Stimulated activated CD8-positive, alpha-beta memory T cell treated with anti-CD3 and anti-CD28 coated beads, Interleukin-7, amount 100 ng/mL, for 1 hour (primary cell): ENCODE measurements at places on chromosomes 12 and 14.

DNA sequence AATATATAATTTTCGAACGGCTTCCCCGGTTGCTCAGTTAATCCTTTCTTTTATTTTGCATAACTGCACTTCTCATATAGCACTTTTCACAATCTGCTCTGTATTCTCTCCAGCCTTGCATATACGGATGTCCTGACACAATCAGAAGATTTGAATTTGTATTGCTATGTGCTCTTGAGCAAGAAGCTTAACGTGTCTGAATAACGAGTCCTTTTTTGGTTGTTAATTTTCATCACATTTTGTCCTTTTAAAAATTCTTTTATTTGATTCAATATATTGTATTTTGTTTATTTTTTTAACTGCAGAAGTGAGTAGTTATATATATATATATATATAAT lies 17.6 kb downstream of the A2M start:
- DNase-seq, result no peak

DNA sequence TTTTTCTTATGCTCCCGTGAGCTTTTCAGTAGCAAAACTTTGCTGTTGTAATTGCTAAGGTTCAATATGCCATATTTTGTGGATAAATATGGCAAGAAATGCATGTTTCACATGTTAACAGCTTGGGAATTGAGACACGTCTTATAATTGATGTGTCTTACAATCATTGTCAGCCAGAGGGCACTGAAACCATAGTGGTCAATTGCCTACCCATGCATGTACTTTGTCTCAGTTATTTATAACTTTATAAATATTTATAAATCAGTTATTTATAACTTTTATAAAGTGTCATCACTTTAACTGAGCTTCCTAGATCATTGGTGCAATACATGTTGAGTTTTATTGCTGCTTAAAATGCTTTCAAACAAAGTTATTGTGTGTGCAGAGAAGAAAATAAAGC lies 82.0 kb downstream of the CATSPERB start:
- no peak for DNase-seq

- DNase-seq, result no peak
Observed at GRCh38 chr14:72665259-72665658, 228.6 kb downstream of the DPF3 start.

- DNase-seq, result no peak
Observed at GRCh38 chr14:61102549-61103466, 121.8 kb downstream of the SLC38A6 start.

GRCh38 chr12:1830981-1831963 lies 10.9 kb downstream of the LRTM2 start:
- no peak for DNase-seq

DNA sequence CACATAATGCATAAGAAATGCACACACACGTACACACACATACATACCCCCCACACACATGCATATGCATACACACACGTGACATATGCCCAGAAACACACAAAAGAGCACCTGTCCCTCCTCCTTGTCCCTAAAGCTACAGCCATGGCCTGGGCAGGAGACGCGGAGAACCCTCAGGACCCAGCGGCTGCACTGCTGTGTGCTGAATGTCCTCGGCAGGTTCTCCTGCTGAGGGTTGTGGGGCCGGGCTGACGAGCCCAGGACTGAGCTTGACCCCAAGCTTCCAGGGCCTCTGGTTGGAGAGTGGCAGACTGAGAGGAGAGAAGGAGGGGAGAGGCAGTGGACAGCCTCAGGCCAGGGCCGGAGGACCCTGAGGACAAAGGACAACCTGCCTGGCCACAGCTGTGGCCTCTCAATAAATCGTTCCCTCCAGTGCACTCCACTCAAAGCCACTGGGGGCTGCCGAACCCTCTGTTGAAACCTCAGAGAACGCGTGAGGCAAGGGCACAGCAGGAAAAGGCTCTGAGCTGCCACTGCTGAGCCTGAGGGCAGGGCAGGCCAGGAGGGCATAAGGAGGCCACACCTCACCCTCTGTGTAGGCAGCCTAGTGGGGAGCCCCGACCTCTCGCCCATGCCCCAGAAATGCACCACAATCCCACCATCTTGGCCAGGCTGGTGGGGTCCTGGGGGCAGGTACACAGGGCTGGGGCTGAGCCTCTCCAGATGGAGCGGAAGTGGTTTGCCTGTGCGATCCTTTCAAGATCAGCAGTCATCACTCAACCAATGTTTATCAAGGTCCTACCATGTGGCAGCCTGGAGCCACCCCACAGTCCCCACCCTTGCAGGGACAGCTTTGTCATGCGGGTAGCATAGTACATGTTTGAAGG lies 3.1 kb downstream of the CACNA2D4 start:
- no peak for DNase-seq

DNA sequence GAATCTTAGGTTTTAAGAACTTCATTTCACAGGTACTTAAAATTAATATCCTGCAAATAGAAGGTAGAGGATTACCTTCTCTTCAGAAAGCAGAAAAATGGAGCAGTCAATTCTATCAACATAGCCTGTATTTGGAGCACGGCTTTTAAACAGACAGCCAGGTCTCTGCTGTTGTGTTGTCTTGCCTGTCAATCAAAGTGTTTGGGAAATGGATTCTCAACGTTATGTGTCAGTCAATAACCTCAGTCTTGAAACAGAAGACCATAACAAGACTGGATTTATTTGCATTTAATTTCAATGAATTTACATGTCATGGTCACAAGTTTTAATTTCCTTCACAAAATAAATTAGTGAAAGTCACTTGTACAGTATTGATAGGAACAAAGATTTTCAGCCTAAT lies 51.9 kb upstream of the KRR1 start:
- DNase-seq, result no peak

DNA sequence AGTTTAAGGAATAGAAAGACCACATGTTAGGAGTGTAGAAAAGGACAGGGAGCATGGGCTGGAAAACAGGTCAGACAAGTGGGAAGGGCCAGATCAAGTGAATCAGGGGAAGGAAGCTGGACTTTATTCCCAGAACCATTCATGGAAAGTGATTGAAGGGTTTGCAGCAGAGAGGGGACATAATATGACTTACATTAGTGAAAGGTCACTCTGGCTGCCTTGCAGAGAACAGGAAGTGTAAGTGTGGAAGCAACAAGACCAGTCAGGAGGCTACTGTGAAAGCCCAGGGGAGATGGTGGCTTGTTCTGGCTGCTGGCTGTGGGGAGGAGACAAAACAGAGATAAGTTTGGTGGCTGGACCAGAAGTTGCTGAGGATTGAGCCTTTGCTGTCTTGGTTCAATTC lies 69.1 kb downstream of the VCPKMT start:
- DNase-seq, result no peak

- DNase-seq, result no peak
Observed at GRCh38 chr12:19239616-19240234, 110.2 kb downstream of the PLEKHA5 start.

GRCh38 chr12:48489012-48489411 lies 6.7 kb downstream of the C12orf54 start:
- DNase-seq, result no peak
